SW 1271 (cell line): ENCODE measurements at places on chromosomes 12 and 14.
A peak's percentile ranks its signal among the peaks of the same experiment; 100 is the strongest.

GRCh38 chr12:70985850-70986249 is 65.3 kb upstream of the PTPRR start:
- DNase-seq: no peak

- DNase-seq: peak; percentile 21
Observed at GRCh38 chr12:32302218-32303173, 96.9 kb upstream of the FGD4 start.

GRCh38 chr14:90049390-90049789 is 12.4 kb upstream of the KCNK13 start:
- DNase-seq: no peak

GRCh38 chr12:132239796-132240668 is 89.4 kb downstream of the GALNT9 start:
- no peak for DNase-seq

DNA sequence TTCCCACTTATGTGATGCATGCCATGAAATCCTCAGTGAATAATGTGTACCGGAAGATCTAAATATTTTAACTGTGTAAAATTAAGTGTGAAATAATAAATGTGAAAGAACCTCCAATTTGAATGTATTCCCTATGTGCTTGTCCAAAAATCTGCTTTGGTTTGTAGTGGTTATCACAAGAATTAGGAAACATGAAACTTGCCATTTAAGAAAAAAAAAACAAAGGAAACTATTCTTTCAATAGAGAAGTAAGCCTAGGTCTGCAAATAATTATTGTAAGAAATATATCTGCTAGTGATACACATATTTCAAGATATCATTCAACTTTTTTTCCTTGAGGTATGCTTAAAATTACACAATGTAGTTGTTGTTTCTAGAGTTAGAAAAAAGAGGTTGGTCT is 500.4 kb downstream of the SLC6A15 start:
- no peak for DNase-seq

GRCh38 chr14:30655124-30655523 is 33.0 kb downstream of the SCFD1 start:
- no peak for DNase-seq

- DNase-seq: no peak
Observed at GRCh38 chr14:94679937-94680861, 68.0 kb downstream of the SERPINA3 start.

GRCh38 chr14:102554821-102555819 is 37.3 kb upstream of the RCOR1 start:
- no peak for DNase-seq

DNA sequence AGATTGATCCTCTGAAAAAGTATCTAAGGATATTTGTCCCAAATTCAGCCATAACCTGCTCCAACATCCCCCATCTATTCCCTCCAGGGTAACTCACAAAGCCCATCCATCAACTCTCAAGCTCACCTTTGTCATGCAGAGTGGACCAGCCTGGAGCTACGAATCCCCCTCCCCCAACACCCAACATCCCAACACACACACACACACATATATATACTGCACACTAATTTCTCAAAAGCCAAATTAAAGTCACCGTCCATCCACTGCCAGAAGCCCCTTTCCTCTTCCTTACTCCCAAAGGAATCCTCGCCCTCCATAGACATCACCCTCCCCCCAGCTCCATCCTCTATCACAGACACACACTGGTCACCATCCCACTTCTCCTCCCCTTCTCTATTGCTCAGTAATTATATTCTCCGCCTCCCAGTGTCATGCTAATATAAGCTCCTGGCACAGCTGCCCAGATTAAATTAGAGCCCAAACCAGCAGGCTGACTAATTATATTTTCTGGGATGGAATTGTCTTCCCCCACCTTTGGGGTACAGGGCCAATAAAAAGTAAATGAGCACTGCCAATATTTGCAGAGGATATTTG is 13.5 kb upstream of the TESPA1 start:
- DNase-seq: no peak

DNA sequence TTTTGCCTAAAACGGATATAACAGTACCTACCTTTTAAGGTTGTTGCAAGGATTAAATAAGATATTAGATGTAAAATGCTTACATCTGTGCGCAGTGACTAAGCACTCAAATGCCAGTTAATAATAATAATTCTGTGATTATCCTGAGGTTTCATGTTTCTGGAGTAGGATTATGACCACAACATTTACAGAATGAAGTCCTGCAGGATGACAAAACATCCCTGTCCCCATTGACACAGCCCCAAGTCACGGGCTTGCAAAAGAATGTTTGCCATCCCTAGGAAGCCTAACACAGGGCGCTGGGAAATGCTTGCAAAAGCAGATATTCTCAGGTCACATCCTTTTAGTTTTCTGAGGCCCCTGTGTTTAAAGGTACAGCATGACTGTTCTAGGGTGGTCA is 20.1 kb downstream of the SUSD6 start:
- no peak for DNase-seq

- DNase-seq: no peak
Observed at GRCh38 chr12:110379631-110380030, 23.9 kb downstream of the ANAPC7 start.

DNA sequence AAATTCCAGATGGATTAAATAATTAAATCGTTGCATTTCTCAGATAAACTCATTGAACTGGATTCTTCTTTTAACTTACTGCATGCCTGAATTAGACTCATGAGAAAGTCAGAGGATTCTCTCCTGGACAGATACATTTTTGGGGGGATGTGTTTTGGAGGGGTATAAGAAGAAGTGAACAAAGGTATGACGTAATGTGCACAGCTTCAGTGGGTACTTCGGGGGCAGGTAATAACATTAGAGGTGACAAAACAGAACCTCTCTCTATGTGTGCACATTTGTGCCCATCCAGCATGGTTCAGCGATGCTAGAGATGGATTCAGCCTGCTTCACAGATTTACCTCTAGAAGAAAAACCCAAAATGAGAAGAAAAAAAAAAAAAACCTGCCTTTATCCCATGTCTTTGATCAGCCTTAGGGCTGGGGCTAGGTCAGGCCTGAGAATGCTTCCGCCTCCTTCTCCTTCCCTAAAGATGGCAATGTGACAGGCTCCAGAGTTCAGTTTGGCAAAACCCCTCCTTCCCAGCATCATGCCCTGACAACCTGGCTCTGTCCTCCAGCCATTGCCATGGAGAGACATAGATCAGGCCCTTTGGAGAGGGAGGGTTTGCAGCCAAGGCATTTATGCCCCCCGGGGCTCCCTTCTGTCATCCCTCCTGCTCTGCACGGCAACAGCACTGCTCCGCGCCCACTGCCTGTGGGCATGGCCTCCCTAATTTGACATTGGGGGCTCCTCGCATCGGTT is 166.7 kb downstream of the KCNA5 start:
- DNase-seq: no peak

GRCh38 chr12:1692226-1692625 is 1.4 kb downstream of the ADIPOR2 start:
- no peak for DNase-seq

DNA sequence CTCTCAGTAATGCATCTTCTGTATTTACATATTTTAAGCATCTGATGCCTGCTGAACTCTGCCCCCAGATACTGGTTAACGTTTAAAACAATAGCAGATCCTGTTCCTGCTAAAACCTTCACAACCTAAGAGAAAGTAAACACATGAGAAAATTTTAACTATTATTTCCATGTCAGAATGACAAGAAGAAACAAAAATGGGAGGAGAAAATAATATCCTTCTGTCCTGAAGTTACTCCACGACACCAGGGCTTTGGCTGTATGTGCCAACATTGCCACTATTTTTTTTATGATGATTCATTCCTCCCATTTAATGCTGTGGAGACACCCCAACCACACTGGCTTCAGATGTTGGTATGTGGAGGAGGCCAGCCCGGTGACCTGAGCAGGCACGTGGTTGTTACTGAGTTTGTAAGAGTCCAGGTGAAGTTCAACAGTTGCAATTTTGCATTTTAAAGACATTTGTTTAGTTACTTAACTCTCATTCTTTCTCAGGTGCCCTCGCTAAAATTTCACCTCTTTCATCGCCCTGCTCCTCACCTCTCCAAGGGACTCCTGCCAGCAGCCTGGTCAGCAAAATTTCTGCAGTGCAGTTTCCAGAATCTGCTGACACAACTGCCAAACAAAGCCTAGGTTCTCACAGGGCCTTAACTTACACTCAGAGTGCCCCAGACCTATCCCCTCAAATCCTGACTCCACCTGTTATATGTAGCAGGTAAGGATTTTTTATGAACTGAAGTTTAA is 65.5 kb upstream of the SLCO1C1 start:
- DNase-seq: no peak

DNA sequence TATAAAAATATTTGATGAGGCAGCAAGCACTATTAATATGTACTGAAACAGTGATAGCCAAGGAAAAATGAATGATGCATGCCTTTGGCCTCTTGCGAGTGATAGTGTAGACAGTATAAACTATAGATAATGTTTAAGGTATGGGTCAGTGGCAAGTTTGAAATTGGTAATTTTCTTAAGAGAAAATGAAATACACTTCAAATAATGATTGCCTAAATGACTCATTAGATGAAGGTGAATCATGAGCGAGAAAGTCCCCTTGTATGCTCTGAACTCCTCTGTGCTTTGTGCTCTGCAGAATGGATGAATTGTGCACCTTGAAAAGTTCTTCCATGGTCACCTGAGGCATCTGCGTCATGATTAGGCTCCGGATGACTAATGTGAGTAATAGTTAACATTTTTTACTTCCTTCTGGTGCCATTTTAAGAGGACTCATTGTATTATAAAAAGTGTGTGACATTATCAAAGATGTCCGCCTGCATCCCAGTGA is 84.9 kb upstream of the RTL1 start:
- no peak for DNase-seq

DNA sequence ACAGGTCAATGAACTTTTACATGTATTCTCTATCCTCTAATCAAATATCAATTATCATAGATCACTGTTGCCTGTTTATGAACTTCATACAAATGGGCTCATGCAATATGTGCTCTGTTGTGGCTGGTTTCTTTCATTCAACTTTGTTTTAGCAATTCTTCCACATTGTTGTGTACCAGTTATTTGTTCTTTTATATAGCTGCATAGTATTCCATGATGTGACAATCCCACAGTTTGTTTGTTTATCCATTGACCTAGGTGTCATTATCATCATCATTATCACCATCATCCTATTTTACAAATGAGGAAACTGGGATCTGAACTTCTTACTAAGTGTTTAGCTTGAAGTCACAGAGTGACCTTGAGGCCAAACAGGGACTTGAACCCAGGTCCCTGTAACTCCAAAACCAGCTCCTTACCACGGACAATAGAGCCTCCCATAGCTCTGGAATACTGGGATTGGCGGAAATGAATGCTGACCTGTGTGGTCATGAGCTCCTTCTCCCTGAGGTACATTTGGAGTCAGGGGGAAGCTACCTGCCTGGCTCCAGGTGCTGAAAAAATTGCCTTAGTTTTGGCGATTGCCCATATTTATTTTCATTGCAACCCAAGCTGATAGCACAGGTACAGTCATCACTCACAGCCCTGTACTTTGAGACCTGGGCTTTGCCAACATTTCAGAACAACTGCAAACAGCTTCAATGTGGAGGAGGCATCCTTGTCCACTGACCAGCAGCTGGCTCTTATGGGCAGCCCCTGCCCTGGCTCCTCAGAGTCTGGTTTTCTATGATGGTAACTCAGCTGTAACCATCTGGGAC is 9.2 kb downstream of the ZFP36L1 start:
- no peak for DNase-seq

DNA sequence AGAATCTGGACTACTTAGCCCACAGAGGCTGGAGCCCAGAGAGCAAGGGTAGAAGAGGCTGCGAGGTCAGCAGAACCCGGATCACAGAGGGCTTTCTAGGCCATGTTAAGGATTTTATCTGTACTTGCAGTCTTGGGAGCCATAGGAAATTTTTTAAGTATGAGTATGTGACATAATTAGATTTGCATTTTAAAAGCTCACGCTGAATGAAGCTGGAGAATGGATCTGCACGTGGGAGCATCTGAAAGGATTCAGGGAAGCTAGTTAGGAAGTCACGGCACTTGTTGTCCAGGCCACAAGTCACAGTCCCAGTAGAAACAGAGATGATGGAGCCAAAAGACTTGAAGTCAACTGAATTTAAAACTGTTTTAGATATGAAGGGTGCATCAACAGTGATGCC is 14.1 kb downstream of the CORO1C start:
- DNase-seq: no peak

- DNase-seq: no peak
Observed at GRCh38 chr14:45136399-45136798, 669 bp downstream of the FANCM start.

DNA sequence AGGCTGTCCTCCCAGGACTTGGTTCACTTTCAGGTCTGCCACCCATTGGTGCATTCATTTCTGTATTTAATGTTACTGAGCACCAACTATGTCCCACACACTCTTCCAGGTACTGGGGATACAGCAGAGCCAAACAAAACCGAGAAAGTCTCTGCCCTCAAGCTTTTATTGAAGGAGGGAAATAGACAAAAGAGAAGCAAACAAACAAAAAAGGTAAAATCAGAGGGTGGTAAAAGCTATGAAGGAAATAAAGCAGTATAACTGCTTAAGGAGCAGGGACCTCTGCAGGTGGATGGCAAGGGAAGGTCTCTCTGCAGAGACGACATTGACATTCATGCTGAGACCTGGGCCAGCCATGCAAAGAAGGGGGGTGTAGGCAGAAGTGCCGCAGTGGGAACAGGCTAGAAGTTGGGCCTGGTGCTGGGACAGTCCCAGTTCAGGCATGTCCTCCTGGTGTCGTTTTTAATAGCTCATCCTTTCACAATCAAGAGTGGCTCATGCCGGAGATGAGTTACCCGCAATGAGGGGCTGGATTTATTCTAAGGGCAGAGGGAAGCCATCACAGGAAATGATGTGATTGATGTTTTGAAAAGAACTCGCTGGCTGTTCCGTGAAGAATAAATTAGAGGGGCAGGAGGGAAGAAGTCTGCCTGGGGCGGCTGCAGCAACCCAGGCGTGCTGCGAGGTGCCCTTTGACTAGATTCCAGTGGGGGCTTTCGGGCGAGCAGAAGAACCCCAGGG is 72.8 kb downstream of the IRF2BPL start:
- peak; percentile 76 for DNase-seq

GRCh38 chr12:17841496-17841895 is 248.5 kb downstream of the RERGL start:
- DNase-seq: no peak

GRCh38 chr14:101496776-101497683 is 64.3 kb upstream of the DIO3 start:
- no peak for DNase-seq

- no peak for DNase-seq
Observed at GRCh38 chr14:71705460-71705859, 226.8 kb upstream of the RGS6 start.

GRCh38 chr14:96309133-96309895 is 53.3 kb downstream of the BDKRB1 start:
- no peak for DNase-seq

DNA sequence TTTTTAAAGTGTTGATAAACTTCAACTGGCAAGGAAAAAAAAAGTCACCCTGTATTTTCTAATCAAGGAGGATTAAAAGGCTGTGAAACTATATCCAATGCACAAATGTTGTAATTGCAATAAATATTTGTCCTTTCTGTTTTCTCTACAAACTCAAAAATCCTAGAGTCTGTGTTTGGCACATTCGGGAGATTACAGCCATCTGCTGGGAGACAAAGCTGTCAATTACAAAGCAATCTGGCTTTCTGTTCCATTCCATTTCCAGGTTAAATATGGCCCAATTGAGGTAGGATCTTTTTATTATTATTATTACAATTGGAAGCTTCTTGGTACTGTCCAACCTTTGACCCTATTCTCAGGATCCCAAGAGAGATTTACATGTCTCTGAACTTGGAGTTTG is 295.9 kb downstream of the DIO2 start:
- no peak for DNase-seq

- DNase-seq: no peak
Observed at GRCh38 chr14:78788467-78789360, 618.5 kb downstream of the NRXN3 start.
